SJSA1 (cell line): ENCODE measurements at places on chromosomes 4 and X. TPM values are rescaled to one million over a fixed set of nuclear protein-coding genes. Genes with fewer than 3 reads are reported as not detected.

- DNase-seq: no peak
These were observed 18.8 kb downstream of the PPP2R2C start for GRCh38 chr4:6453688-6453990.

- DNase-seq: no peak
These were observed 110.4 kb downstream of the FRAS1 start for GRCh38 chr4:78167510-78167909.

DNA sequence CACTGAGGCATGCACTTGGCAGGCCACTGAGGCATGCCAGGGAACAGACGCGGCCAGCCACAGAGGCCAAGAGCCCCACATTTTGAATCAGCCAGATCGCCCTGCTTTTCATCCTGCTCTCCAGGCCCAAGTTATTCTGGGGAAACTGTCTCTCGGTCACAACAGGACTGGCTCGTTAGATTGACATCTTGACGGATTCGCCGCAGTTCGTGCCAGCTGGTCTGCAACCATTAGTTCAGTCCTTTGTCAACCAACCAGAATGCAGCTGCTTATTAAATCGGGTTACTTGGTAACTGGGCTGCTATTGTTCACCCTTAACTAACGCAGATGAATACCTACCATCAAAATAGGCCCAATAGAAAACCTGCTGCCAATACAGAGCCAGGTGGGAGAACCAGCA is 16.7 kb downstream of the CLDN34 start:
- DNase-seq: no peak

DNA sequence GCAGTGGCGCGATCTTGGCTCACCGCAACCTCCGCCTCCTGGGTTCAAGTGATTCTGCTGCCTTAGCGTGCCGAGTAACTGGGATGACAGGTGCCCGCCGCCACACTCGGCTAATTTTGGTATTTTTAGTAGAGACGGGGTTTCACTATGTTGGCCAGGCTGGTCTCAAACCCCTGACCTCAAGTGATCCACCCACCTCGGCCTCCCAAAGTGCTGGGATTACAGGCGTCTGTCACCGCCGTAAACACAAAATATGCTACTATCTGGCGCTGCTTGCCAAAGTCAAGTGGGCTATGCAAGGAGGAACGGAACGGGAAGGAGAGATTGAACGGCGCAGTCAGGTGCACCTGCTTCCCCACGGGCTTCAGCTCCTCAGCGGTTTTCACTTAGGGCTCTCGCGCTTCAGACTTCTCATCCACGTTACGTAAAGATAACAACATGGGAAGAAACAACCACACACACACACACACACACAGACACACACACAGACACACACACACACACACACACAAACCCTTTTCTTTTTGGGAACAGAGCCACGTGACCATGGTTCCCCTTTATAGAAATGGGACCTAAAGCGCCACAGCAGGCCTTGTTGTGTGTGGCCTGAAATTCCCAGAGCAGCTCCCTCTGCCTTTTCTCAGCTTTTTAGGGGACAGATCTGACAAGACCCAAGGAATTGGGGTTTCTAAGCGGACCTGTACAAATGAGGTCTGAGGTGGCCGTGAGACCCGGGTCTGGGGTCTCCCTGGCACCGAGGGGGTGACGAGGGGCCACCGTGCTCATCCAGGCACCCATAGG is 1.5 kb downstream of the P2RY8 start:
- no peak for DNase-seq

- no peak for DNase-seq
These were observed 557 bp upstream of the KDR start for GRCh38 chr4:55125763-55126541.

DNA sequence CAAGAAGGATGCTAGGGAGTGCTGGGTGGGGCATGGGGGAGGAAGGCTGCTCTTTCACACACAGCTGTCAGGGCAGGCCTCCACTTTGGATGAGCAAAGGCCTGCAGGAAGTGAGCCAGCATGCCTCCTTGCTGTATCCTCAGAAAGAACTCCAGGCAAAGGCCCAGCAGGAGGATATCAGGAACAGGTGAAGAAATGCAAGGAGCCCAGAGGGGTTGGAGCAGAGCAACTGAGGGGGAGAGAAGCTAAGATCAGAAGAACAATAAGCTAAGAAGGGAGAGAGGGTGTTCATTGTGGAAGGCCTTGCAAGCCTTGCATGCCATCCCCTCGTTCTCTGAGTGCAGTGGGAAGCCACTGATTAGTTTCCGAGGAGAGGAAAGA is 115.1 kb downstream of the CAMK2D start:
- no peak for DNase-seq

- no peak for DNase-seq
These were observed 29.6 kb downstream of the DOCK11 start for GRCh38 chrX:118525174-118525730.

GRCh38 chr4:184451726-184452125 is 22.6 kb downstream of the IRF2 start:
- DNase-seq: no peak

DNA sequence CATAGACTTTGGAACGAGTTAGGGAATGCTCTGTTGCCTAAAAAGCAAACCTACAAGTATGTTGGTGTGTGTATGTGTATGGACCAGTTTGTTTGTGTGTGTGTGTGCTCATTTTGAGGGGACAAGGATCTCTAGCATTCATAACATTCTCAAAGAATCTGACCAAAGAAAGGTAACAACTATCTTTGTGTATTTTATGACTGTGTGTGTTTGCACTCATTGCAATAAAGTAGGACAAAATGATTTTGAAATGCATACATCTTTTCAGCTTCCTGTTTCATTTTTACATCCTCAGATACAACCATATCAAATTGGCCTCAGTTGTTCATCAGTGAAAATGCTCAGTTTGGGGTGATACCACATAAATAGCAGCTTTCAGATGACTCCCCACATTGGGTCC is 8.3 kb upstream of the XK start:
- DNase-seq: no peak

- no peak for DNase-seq
These were observed 38.9 kb upstream of the TLR2 start for GRCh38 chr4:153645183-153645582.

DNA sequence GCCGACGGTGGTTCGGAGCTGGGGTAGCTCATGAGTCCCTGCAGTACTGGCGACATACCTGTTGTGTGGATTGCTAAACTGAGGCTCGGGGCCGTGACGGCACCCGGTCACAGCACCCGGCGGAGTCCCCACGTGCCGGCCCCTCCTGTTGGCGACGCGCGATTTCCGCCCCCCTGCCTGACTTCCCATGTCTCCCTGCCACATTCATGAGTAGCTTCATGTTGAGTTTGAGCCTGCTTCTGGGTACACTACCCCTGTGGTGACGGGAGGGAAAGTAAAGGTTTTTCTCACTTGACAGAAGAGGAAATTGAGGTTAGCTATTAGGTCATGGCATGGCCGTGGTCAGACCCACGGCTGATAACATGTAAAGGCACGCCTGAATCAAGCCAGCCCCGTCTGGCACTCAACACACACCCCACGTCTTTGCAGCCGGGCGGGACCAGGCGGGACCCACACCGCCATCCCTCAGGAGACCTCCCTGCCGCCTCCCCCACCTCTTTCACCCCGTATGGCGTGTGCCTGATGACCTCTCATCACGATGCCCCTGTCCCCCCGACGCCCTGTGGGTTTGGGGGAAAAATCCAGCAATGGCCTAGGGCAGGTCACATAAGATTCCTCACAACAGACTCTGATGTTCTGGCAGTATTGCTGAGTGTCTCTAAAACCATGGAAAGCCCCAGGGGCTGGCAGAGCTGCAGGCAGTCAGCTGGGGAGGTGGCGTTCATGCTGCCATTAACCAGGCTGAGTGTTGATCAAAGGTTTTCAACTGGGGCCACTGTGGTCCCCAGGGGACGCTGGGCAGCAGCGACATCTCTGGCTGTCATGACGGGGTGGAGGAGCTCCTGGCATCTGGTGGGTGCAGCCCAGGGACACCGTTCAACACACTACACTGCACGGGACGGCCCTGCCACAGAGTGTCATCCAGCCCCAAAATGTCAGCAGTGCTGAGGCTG is 29.2 kb downstream of the P2RY8 start:
- DNase-seq: no peak

GRCh38 chr4:140343303-140343702 is 30.1 kb upstream of the SCOC start:
- no peak for DNase-seq

EDA gene
- not detected in 2 replicates for total RNA-seq

GYPE gene
- 0.95 and 2.1 TPM in 2 replicates for total RNA-seq

AWAT2 gene
- total RNA-seq: not detected in 2 replicates

LRRC66 gene
- total RNA-seq: 0.05 TPM in 1 of 2 replicates, not detected in the other

COX7B2 gene
- not detected in 2 replicates for total RNA-seq

ATP1B4 gene
- total RNA-seq: not detected in 2 replicates

IL9R gene
- not detected in 2 replicates for total RNA-seq

SPACA5B gene
- total RNA-seq: not detected in 2 replicates

GAGE12F gene
- total RNA-seq: not detected in 2 replicates

CT55 gene
- not detected in 2 replicates for total RNA-seq
